Activated T-cell treated with anti-CD3 and anti-CD28 coated beads for 24 hours (primary cell): ENCODE measurements at places on chromosomes 6 and 20.

GRCh38 chr6:133456439-133456838 is 215.3 kb downstream of the EYA4 start:
- no peak for DNase-seq

- no peak for DNase-seq
Measured at GRCh38 chr6:167644412-167645132, 182.1 kb upstream of the AFDN start.

- DNase-seq, result no peak
Measured at GRCh38 chr6:39707962-39708683, 17.1 kb downstream of the KIF6 start.

DNA sequence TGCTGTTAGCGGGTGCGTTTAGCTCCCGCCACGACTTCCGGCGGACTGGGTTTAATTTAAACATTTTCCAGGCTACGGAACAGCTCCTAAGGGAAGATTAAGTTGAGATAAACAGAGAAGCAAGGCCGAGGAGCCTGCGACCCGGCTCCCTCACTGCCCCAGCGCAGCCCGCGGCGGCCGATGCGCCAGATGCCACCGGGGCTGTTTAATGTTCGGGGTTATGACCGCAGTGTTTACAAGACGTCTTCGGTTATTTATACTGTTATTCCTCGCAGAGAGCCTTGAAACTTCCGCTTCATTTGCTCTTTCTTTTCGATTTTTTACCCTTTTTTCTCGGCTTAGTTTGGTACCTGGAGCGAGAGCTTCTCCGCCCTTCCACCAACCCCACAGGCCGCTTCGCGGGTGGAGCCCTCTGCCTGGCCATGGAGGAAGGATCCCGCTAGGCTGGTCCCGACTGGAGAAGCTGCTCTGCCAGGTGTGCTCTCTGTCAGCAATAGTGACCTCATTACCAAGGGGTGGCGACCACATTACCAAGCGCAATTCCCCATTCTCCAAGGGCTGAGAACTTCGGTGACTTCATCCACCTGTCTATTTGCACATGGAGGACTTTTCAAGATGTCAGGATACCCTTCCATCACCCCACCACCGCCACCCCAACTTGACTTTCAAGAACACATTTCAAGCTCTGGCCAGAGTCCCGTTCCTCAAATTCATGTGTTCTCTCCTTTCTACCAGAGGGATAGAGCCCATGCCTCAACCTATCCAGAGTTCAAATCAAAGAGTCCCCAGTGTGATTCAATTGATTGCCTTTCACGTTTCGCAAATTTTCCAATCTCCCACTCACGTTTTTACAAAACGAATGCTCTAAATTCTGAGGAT is 4.1 kb downstream of the TCF21 start:
- DNase-seq, result no peak

- no peak for DNase-seq
Measured at GRCh38 chr6:25787428-25787827, 32.9 kb downstream of the SLC17A4 start.

GRCh38 chr20:37298190-37298939 is 8.9 kb downstream of the MANBAL start:
- DNase-seq, result no peak

DNA sequence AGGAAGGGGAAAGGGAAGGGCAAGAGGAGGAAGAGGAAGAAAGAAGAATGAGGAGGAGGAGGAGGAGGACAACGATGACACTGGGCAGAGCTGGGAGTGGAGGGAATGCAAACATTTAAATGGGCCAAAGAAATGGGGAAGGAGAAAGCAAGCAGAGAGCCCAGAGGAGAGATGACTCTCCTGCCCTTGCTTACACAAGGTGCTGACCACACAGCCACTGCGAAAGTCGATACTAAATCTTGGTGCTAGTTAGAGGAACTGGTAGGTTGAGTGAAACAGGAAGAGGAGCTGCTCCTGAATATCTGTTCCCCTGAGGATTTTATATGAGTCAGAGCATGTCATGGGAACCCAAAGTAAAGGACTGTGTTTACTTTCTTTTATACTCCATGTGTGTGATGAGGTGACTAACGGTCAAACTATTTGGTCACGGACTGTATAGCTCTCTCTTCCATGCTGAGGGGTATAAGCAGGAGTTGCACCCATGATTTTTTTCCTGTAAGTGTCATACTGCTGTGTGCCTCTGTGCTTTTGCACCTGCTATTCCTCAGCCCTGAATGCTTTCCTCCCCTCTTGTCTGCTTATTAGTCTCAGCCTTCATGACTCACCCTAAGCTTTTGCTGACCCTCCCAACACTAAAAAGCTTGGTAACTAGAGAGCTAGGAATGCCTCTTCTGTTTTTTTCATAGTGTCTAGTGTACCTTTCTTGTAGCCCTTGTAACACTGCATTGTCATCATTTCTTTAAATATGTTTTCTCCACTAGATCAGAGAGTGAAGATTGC is 9.5 kb upstream of the PAQR8 start:
- DNase-seq, result no peak
